C1 segment of cervical spinal cord (tissue), 14 donors: ENCODE measurements at places on chromosomes 16 and 17.

GRCh38 chr16:20906341-20907255, 6.0 kb downstream of the LYRM1 start:
- DNase-seq, result no peak

- DNase-seq, result no peak
Measured at GRCh38 chr16:62050793-62051192, 14.6 kb upstream of the CDH8 start.

- no peak for DNase-seq
Measured at GRCh38 chr17:67256075-67256732, 11.2 kb upstream of the HELZ start.

GRCh38 chr16:18800775-18801144, 589 bp downstream of the ARL6IP1 start:
- no peak for DNase-seq

- no peak for DNase-seq
Measured at GRCh38 chr16:2388139-2388874, 40.9 kb upstream of the CCNF start.

DNA sequence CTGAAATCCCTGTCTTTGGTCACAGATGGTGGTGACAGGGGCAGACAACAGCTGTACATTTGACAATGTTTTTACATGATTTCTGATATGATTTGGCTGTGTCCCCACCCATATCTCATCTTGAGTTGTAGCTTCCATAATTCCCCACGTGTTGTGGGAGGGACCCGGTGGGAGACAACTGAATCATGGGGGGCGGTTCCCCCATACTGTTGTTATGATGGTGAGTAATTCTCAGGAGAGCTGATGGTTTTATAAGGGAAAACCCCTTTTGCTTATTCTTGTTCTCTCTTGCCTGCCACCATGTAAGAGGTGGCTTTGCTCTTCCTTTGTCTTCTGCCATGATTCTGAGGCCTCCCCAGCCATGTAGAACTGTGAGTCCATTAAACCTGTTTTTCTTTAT, 353.9 kb downstream of the CPPED1 start:
- DNase-seq, result no peak

DNA sequence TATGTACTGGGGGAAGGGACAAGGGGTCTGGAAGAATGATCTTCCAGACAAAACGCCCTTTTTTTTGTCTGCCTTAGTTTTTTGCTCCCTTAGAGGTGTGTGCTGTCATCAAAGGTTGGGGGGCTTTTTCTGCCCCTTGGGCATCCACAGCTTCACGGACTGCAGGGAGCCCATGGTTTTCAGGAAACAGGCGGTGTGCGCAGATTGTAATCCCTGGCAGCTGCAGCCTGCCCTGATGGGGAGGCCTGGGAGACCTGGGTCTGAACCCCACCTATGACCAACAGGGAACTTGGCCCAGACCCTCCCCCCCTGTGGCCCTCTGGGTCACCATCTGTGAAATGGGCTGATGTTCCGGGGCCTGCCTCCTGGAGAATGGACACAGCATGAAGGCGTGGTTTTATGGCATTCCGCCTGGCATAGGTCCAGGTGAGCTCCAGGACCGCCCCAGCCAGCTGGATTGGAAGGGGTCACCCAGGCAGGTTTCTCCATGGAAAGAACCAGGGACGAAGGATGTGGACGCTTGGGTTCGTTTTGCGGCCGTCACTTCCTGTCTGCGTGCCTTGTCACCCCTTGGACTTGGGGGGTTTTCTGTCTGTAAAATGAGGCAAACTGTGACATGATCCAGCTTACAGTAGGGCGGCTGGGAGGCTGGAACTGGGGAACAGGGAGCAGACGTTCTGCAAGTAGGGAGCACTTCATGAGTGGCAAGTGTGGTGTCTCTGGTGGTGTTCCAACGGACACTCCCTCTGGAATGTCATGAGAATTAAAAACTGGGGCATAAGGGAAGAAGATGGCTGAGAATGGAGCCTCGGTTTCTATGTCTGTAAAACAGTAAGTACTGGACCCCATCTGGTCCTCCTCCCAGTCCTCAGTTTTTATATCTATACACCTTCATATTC, 1.5 kb downstream of the CPNE2 start:
- DNase-seq, result no peak

DNA sequence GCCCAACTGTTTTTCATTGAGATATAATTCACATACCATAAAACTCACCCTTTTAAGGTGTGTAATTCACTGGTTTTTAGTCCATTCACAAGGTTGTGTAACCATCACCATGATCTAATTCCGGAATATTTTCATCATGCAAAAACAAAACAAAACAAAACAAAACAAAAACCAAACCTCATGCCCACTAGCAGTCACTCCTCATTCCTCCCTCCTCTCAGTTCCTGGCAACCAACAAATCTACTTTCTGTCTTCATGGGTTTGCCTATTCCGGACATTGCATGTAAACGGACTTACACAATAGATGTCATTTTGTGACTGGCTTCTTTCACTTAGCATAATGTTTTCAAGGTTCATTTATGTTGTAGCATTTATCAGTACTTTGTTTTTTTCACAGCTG, 4.5 kb upstream of the NOD2 start:
- DNase-seq, result no peak

GRCh38 chr16:12186774-12187335, 210.3 kb downstream of the SNX29 start:
- DNase-seq, result no peak

DNA sequence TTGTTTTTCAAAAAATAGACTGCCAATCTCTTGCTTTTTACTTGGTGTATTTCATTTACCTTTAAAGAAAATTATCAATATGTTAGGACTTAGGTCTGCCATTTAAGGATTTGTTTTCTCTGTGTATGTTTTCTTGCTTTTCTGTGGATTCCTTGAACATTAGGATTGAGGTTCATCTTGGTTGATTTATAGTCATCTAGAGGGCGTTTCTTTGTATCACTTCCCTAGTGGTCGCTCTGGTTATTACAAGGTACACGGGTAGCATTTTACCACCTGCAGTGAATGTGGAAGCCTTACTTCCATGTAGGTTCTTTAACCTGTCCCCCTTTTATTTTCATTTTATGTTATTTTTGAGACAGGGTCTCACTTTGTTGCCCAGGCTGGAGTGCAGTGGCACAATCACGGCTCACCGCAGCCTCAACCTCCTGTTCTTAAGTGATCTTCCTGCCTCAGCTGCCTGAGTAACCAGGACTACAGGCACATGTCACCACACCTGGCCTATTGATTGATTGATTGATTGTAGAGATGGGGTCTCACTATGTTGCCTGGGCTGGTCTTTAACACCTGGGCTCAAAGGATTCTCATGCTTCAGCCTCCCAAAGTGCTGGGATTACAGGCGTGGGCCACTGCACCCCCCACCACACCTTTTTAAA, 35.2 kb upstream of the CBX4 start:
- no peak for DNase-seq

- DNase-seq, result no peak
Measured at GRCh38 chr17:74116087-74116717, 87.3 kb upstream of the RPL38 start.

- DNase-seq, result peak; percentile 22
Measured at GRCh38 chr16:15597822-15598647, 44.9 kb downstream of the MARF1 start.

GRCh38 chr17:21193031-21193430, 20.9 kb downstream of the TMEM11 start:
- DNase-seq, result no peak

DNA sequence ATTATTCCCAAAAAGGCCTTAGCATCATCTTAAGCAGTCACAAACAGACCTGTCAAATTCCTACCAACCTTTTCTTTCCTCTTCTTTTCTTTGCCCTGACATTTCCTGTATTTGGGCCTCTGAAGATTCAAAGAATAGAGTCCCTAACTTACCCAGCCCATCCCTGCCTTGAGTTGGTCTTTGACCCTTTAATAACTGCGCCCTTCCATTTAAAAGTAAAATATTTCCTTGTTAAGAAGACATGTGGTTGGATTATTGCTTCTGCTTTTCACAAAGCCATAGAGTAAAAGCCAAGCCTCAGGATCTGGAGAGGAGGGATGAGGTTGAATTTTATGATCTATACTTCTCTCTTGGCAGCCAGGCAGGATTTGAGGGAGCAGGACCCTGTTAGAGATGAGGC, 13.2 kb upstream of the CCL23 start:
- DNase-seq, result no peak

DNA sequence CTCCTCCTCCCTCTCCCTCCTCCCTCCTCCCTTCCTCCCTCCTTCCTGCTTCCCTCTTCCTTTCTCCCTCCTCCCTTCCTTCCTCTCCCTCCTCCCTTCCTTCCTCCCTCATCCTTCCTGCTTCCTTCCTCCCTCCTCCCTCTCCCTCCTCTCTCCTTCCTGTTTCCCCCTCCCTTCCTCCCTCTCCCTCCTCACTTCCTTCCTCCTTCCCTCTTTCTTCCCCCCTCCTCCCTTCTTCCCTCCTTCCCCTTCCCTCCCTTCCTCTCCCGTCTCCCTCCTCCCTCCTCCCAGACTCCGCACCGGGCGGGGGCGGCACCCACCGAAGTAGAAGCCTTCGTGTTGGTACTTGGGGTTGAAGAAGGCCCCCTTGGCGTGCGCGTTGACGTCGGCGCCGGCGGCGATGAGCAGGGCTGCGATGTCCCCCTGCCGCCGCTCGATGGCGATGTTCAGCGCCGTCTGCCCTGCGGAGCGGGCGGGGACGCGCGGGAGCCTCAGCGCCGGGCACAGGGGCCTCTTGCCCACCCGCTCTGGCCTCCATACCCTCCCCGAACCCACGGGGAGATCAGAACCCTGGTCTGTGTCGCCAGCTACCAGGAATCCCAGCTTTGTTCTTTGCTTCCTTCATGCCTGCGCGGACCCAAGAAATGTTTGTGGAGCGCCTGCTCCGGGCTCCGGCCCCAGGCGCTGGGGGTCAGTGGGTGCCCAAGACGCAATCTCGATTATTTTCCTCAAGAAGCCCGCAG, 22.2 kb downstream of the TRPV3 start:
- DNase-seq, result no peak

GRCh38 chr16:65771707-65772106, 594.8 kb upstream of the CDH5 start:
- DNase-seq, result no peak

DNA sequence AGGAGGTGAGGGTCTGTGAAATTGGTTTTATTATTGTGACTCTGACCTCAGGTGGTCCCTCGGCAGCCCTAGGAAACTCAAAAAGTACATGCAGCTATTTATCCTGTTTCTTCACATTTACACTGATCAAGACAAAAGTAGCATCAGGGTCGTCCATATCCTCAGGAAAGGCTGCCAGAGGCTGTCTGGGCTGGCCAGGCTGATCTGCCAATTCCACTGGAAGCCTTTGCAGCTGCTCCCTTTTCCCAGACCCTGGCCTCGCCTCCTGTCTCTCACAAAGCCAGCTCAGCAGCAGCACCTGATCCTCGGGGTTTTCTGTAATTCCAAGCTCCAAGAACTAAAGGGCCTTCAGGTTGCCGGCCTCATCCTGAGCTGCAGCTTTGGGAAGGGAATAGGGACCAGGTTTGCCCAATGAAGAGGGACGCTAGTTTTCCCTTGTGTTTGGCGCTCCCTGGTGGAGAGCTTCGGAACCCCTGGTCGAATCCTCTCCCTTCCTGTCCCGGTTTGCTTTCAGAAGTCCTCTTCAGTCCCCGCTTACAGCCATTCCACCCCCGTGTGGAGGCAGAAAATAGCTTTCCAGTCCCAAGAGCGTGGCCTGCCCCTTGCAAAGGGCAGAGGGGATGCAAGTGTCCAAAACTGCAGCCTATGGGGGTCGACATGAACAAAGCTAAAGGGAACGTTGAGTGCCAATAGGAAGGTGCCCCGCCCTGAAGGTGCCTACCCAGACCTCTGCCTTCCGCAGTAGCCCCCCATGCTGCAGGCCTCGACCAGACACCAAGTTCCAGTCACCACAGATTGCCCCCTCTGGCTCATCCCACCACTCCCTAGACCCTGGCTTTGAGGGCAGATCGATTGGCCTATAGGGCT, 13.4 kb downstream of the MFSD6L start:
- no peak for DNase-seq

DNA sequence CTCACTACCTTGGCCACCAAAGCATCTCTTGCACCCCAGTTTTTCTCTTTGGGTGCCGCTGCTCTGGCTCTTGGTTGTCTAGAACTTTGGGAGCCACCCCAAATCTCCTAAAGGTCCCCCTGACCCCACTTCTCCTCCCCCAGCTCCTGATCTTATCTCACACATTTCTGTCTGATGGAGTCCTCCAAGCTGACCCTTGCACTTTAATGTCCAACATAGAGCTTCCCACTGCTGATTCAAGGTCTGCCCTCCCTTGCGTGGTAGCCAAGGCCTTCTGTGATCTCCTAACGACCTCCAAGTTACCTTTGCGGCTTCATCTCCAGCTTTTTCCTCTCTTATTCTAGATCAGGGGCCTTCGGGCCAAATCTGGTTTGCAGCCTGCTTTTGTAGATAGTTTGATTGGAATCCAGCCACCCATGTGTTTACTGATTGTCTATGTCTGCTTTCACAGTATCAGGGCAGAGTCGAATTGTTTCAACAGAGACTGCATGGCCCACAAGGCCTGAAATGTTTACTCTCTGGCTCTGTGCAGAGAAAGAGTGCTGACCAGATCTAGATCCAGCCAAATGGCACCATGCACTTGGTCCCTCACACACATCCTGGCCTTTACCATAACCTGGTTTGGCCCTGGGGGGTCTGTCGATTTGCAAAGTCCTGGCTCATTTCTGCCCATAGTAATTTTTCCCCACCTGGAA, 168.6 kb downstream of the HAPSTR1 start:
- DNase-seq, result no peak

DNA sequence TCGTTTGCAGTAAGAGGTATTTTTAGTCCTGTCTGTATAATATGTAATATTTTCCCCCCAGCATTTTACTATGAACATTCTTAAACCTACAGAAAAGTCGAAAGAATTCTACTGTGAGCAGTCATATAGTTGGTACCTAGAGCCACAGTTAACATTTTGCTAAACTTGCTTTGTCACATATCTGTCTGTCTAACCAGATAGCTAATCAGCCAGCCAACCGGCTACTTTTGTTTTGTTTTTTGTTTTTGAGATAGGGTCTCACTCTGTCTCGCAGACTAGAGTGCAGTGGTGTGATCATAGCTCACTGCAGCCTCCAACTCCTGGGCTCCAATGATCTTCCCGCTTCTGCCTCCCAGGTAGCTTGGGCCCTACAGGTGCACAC, 73.3 kb downstream of the ABCC1 start:
- no peak for DNase-seq

- DNase-seq, result no peak
Measured at GRCh38 chr17:32350666-32351418, 885 bp downstream of the ZNF207 start.

DNA sequence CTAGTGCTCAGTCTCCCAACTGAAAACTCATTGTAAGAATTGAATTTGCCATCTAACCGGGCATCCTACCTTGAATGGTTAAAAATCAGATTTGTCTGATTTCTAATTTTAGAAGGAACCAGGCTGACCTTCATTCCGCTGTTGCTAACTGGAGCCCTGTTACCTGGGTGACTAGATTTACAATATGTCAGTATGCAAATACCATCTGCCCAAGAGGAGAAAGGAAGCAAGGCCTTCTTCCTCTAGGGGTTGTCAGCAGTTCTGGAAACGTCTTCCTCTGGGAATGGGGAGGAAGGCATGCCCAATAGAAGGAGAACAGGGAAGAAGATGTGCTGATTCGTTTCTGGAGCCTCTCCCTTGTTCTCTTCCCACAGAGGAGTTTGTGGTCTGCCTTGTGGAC, 137.9 kb downstream of the PITPNC1 start:
- DNase-seq, result no peak

GRCh38 chr16:22813948-22814710, at the start of gene HS3ST2:
HS3ST2 (plus strand) TSS chr16:22814162; CDS start chr16:22814611, 449 bp downstream.
- no peak for DNase-seq

GRCh38 chr17:79365836-79366770, 244.7 kb downstream of the RBFOX3 start:
- no peak for DNase-seq
